ENCODE measurements at places on chromosomes 1 and 21. TPM values are rescaled to one million over a fixed set of nuclear protein-coding genes. Genes with fewer than 3 reads are reported as not detected.

GRCh38 chr1:234529950-234530237 lies 50.9 kb upstream of the TARBP1 start:
- DNase-seq, result no peak

- DNase-seq, result no peak
Observed at GRCh38 chr1:6157528-6158174, 22.5 kb downstream of the CHD5 start.

- no peak for DNase-seq
Observed at GRCh38 chr21:42330380-42331371, 15.5 kb upstream of the TFF3 start.

GRCh38 chr1:234986750-234987414 lies 141.8 kb downstream of the TOMM20 start:
- no peak for DNase-seq

GRCh38 chr1:18043871-18044270 lies 63.7 kb upstream of the IGSF21 start:
- no peak for DNase-seq

DNA sequence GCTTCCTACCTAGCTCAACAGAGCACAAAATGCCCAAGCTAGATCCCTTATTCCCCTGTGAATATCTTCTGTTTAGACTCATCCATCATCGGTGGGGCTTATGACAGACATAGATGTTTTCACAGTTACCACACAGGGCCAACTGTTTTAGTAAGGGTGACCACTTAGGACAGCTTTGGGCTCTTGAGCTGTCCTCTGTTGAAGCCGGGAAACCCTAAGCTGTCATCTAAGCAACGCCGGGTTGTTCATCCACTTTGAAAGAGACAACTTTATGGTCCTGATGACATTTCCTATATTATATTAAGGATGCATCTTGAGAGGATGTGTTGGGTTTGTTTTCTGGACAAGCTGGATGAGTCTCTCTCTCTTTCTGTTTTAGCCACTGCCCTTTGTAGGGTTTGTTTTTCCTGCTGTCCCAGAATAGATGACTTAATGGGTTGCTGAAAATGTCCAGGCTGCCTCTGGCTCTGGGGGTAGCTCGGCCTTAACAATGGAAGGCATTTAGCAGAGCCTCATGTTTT lies 110.5 kb upstream of the UBE2U start:
- no peak for DNase-seq

GRCh38 chr1:178612261-178612660 lies 99.4 kb downstream of the TEX35 start:
- no peak for DNase-seq

ACTN2 gene
- total RNA-seq, result 2,645 TPM

RAB3B gene
- not detected for total RNA-seq
